ENCODE measurements at places on chromosomes 5 and 9. TPM values are rescaled to one million over a fixed set of nuclear protein-coding genes. Genes with fewer than 3 reads are reported as not detected.

DNA sequence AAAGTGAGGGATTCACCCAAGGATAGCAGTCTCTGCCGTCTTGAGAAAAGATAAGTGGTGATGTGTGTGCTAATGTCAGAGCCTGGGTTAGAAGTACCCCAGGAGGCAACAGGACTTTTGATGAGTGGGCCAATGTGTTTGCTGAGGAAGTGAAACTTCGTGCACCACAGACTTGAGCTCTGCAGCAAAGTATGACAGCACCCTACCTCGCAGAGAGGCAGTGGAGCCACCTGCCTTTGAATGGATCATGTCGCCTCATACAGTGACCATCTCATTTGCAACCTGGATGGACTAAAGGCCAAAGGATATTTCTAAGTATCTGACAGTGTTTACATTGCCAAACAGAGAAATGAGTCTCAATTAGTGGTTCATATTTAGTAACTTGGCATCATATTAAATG lies 593.9 kb upstream of the GRAMD2B start:
- no peaks in the 10 kb centered on the region for H3K36me3 ChIP-seq
- H3K4me1 ChIP-seq, result no peaks in the 10 kb centered on the region
- H3K4me3 ChIP-seq, result no peak overlapping the region
- no peak overlapping the region for H3K27ac ChIP-seq
- no peaks in the 10 kb centered on the region for H3K27me3 ChIP-seq

GRCh38 chr5:155316070-155316714 lies 302.6 kb downstream of the KIF4B start:
- no peak for DNase-seq
- no peak overlapping the region for H3K27ac ChIP-seq
- no peak overlapping the region for H3K4me3 ChIP-seq
- H3K27me3 ChIP-seq, result no peaks in the 10 kb centered on the region
- no peaks in the 10 kb centered on the region for H3K4me1 ChIP-seq

DNA sequence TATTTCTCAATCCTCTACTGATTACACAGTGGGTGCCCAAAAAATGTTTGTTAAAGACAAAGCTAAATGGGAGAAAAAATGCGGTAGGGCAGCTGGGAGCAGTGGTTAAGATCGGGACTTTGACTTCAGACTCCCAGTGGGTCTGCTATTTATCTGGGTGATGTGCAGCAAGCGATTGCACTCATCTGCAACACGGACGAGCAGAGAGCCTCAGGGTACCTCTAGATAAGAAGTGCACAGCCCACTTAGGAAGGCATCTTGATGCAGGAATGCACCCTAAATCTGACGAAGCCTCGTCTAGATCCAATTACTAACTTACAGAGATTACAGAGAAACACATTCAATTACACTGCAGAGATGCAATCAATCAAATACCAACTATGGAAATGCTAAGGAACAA lies 4.0 kb downstream of the MAPK9 start:
- no peaks in the 10 kb centered on the region for H3K27me3 ChIP-seq
- H3K27ac ChIP-seq, result no peak overlapping the region
- peaks cover 10% of the 10 kb centered on the region for H3K4me1 ChIP-seq
- no peaks in the 10 kb centered on the region for H3K36me3 ChIP-seq
- H3K4me3 ChIP-seq, result no peak overlapping the region

DNA sequence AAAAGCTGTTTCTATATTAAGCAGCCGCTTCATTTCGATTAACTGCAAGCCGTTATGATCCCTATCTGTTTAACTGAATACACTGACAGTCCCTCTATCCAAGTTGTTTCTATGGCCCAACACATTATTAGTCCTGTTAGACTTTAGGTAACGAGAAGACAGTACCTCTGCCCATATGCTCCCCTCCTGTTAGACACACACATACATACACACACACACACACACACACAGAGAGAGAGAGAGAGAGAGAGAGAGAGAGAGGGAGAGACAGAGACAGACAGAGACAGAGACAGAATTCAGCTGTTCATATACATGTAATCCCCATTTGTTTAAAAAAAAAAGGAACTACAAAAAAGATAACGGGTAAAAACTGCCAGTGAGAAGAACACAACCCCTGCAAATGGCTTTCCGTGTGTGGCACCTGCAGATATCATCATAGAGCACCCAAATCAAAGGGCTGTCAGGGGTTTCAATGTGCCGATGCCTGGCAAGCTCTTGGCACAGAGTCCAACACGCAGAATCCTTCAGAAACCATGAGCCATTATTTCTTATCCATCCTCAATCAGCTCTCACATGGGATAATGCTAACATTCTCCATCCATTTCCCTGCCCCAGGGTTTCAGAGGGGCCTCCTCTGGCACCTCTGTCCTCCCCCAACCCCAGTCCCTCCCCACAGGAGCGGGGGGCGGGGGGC lies 144.0 kb downstream of the MYO10 start:
- H3K27ac ChIP-seq, result peak overlapping the region; percentile 20
- H3K27me3 ChIP-seq, result no peaks in the 10 kb centered on the region
- no peaks in the 10 kb centered on the region for H3K36me3 ChIP-seq
- H3K4me1 ChIP-seq, result peaks cover 13% of the 10 kb centered on the region
- no peak overlapping the region for H3K4me3 ChIP-seq
- no peak for DNase-seq

DNA sequence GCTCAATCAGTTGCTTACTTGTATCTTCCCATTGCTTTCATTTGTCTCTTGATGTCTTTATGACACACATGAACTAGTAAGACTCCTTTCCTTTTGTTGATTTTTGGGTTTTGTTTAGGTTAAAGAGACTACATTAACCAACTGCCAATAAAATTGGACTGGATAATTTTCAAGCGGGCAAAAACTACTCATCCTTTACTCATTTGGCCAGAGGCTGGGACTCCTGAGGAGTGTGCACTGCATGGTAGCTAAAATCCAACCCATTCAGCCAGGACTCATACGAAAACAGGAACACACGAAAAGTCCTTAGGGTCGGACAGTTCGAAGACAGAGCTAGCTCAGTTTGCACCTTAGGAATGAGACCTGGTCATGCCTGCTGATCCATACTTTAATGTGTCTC lies 6.0 kb downstream of the SLC46A2 start:
- no peaks in the 10 kb centered on the region for H3K4me1 ChIP-seq
- DNase-seq, result no peak
- H3K27me3 ChIP-seq, result no peaks in the 10 kb centered on the region

DNA sequence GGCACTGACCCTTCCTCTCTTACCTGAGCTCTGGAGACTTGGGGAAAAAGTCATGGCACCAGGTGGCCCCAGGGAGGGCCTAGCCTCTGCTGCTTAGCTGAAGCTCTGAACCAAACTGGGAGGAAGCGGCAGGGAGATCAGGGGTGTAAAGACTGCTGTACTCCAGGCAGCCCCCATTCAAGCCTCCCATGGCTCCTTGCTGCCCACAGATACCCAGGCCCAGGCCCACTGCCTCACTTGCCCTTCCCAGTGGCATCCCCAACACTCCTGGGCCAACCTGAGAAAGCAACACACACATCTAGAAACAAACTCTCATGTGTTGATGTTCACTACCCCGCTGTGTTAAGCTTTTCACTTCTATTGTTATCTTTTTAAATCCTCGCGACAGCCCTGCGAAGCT lies 151.6 kb downstream of the C5orf15 start:
- peaks cover 23% of the 10 kb centered on the region for H3K27me3 ChIP-seq
- no peaks in the 10 kb centered on the region for H3K36me3 ChIP-seq
- no peak overlapping the region for H3K4me3 ChIP-seq

DNA sequence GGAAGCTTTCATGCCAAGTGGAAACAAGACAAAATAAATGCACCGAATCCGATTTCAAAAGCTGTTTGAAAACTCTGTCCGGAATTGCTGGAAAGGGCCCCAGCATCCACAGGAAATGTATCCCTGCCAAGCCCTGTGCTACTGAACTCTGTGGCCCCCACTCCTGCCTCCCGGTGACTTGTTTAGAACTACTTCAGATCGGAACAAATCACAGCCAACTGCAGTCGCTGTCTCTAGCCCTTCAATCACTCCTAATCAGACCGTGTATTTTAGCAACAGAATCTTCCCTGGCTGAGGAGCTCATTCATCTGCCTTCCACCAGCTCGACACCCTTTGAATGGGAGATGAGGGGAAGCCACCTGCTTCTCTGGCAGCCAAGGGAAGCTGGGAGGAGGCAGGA lies 94.1 kb downstream of the KCNIP1 start:
- H3K27me3 ChIP-seq, result no peaks in the 10 kb centered on the region
- H3K4me1 ChIP-seq, result no peaks in the 10 kb centered on the region
- H3K27ac ChIP-seq, result no peak overlapping the region
- no peak for DNase-seq

DNA sequence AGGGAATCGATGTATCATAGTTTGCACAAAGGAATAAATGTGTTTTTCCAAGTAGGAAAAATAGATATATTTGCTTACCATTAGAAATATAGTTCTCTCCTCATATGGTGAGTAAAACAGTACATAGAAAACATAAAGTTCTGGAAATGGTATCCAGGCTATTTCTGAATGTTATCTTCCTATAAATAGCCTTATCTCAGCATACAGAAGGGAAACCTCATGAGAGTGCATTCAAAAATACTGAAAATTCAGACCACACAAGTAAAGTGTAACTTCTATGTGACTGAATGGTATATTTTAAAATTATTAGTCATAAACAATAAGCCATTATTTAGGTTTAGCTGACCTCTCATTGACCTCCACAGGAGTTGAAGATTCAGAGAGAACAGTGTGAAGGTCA lies 43.5 kb downstream of the MOCS2 start:
- DNase-seq, result no peak
- no peak overlapping the region for H3K4me3 ChIP-seq
- no peak overlapping the region for H3K27ac ChIP-seq
- H3K27me3 ChIP-seq, result no peaks in the 10 kb centered on the region
- H3K36me3 ChIP-seq, result peaks cover 26% of the 10 kb centered on the region

DNA sequence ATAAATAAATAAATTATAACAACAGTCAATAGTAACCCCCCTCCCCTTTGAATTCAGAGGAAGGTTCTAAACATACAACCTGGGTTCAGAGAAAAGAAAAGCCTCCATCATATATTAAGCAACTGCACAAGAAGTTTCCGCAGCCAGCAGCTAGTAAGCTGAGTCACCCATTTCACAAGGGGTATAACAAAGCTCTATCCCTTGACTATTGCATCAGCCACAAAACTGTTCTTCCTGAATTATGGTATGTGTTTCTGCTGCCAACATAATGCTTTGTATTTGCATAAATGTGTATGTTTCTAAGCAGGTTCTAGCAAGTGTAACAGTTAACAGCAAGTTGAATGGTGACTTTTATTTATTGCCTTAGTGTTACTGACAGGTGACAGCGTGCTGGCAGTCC lies 6.8 kb upstream of the CEP120 start:
- H3K27ac ChIP-seq, result no peak overlapping the region
- H3K4me3 ChIP-seq, result no peak overlapping the region
- H3K27me3 ChIP-seq, result no peaks in the 10 kb centered on the region
- H3K4me1 ChIP-seq, result no peaks in the 10 kb centered on the region

The HTR1A gene
- total RNA-seq, result not detected

DNA sequence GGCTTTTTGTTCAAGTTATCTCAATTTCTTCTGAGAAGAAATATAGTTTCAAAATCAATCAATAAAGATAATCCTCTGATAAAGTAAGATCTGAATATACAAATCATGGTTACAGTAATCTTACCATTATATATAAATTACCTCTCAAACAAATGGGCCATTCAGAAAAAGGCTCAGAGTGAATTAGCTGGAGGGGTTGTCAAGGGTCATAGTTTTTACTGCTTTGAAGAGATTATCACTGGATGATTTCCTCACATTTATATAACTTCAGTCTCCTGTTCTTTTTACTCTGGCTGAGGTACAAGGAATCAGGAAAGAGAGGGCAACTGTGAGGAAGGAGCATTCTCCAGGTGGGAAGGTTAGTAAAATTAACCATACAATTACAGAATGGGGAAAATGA lies 148.6 kb upstream of the ELL2 start:
- no peaks in the 10 kb centered on the region for H3K27me3 ChIP-seq
- no peaks in the 10 kb centered on the region for H3K36me3 ChIP-seq
- peak overlapping the region; percentile 37 for H3K27ac ChIP-seq
- no peak overlapping the region for H3K4me3 ChIP-seq
- DNase-seq, result no peak

The WDR38 gene
- not detected for total RNA-seq

- no peaks in the 10 kb centered on the region for H3K36me3 ChIP-seq
- H3K4me3 ChIP-seq, result no peak overlapping the region
- no peak for DNase-seq
- H3K27me3 ChIP-seq, result no peaks in the 10 kb centered on the region
- no peak overlapping the region for H3K27ac ChIP-seq
- H3K4me1 ChIP-seq, result no peaks in the 10 kb centered on the region
These were observed 245.3 kb upstream of the RASA1 start for GRCh38 chr5:87022415-87022814.

The UBE2QL1 gene
- not detected for total RNA-seq

The MYMK gene
- not detected for total RNA-seq

The C7 gene
- total RNA-seq, result 1.4 TPM

DNA sequence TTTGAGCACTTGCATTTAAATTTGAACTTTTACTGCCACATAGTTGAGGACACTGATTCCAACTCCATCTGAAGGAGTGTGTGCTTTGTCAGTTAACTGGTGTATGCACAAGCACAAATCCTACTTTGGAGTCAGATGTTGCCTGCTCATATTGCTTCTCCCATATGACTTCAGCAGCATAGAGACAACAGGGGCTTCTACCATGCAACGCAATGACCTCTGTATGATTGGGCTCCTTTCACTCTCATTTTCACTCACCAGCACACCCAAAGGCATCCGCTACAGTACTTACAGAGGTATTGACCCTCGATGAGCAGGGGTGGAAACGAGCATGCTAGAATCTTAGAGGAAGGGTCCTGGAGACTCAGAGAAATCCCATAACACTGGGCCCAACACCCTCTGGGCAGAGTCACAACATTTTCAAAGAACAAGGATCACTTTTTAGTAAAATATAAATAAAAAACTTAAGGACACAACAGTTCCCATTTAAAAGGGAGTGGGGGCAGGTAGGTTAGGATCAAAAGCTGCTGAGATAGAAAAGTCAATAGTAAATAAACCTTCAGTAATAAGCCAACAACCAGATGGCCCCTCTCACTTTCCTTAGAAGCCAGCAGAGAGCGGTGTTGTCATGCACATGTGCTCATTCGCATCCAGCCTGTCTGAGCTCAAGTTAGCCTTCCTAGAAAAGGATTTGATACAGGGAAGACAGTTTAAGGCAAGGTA lies 203.8 kb downstream of the SNCAIP start:
- H3K27me3 ChIP-seq, result peaks cover 2% of the 10 kb centered on the region
- H3K4me3 ChIP-seq, result peak overlapping the region; percentile 27
- H3K27ac ChIP-seq, result no peak overlapping the region
- peak; percentile 45 for DNase-seq
- H3K4me1 ChIP-seq, result no peaks in the 10 kb centered on the region

DNA sequence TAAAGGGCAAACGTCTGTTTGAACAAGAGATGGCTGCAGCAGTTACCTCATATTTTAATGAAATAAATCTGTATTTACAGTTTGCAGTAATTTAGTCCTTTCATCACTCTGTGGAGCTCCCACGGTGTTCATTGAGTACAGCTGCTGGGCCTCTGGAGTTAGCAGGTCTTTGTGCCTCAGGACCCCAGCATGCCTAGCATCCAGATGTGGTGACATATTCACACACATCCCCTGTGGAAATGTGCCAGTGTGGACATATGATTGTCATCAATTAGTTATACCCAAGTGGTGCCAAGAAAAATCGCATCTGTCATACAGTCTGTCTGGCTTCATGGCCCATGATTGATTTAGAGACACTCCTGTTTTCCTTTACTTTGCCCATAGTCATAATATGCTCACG lies 77.3 kb downstream of the NNT start:
- no peak overlapping the region for H3K27ac ChIP-seq
- no peak overlapping the region for H3K4me3 ChIP-seq
- no peaks in the 10 kb centered on the region for H3K4me1 ChIP-seq
- H3K27me3 ChIP-seq, result no peaks in the 10 kb centered on the region

- no peaks in the 10 kb centered on the region for H3K36me3 ChIP-seq
- DNase-seq, result no peak
- no peaks in the 10 kb centered on the region for H3K4me1 ChIP-seq
- H3K4me3 ChIP-seq, result no peak overlapping the region
These were observed 39.2 kb downstream of the NSG2 start for GRCh38 chr5:174084691-174085154.

The SEMA5A gene
- 0.15 TPM for total RNA-seq

The DPH7 gene
- 35.9 TPM for total RNA-seq
